ENCODE measurements at places on chromosomes 16 and 17. TPM values are rescaled to one million over a fixed set of nuclear protein-coding genes. Genes with fewer than 3 reads are reported as not detected.

GFAP gene
- not detected for total RNA-seq

SLC47A1 gene
- total RNA-seq: not detected

NEUROD2 gene
- 6.3 TPM for total RNA-seq

PGP gene
- 33.9 TPM for total RNA-seq

CRK gene
- 46.4 TPM for total RNA-seq

KCNJ2 gene
- total RNA-seq: 1.3 TPM

CORO1A gene
- total RNA-seq: 75.2 TPM

ODAD4 gene
- 3.4 TPM for total RNA-seq

EVI2B gene
- total RNA-seq: not detected

SEZ6 gene
- total RNA-seq: 6.7 TPM

SPATA22 gene
- not detected for total RNA-seq

GRCh38 chr17:10768750-10769251 is 35.1 kb downstream of the TMEM238L start:
- peaks cover 11% of the 10 kb centered on the region for H3K4me1 ChIP-seq
- H3K4me3 ChIP-seq: no peak overlapping the region
- DNase-seq: no peak
- H3K27me3 ChIP-seq: no peaks in the 10 kb centered on the region
- peaks cover 15% of the 10 kb centered on the region for H3K36me3 ChIP-seq
- no peak overlapping the region for H3K27ac ChIP-seq

DNA sequence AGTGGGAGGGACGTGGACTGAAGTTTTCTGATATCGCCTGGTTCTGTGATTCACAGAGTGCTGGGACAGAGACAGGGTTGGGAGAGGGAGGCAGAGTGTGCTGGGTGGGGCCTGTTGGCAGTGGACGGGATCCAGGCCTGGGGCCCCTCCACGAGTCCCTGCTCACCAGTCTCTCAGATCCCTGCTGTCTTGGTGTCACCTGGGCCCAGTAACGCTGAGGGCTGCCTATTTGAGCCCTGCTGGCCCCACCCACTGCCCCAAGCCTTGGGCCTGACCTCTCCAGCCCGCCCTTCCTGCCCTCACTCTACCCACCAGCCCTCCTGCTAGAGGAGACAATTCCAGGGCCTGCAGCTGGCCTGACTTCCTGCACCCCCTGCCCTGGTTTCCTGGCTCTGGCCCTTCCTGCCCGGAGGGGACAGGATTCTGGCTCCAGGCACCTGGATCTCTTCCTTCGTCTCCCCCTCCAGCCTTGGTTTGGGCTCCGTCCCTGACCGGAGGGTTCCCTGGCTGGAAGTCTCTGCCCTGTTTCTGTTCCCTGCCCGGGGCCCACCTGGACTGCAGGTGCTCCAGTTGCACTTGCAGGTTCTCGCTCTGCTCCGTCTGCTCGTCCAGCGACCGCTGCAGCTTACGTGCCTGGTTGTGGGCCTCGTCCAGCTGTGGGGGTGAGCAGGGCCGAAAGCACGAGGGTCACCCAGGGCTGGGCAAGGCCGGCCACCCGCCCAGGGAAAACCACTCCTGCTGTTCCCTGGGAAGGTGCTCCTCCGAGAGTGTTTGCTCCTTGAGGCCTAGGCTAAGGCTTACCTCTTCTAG is 21.4 kb downstream of the CCDC102A start:
- H3K27me3 ChIP-seq: peaks cover 11% of the 10 kb centered on the region
- H3K27ac ChIP-seq: no peak overlapping the region
- peaks cover 10% of the 10 kb centered on the region for H3K4me1 ChIP-seq
- no peak for DNase-seq
- no peak overlapping the region for H3K4me3 ChIP-seq

GRCh38 chr16:71217506-71217905 is 13.0 kb downstream of the HYDIN start:
- H3K4me3 ChIP-seq: no peak overlapping the region
- peaks cover 7% of the 10 kb centered on the region for H3K4me1 ChIP-seq
- no peak overlapping the region for H3K27ac ChIP-seq
- peaks cover 6% of the 10 kb centered on the region for H3K36me3 ChIP-seq
- no peak for DNase-seq
- H3K27me3 ChIP-seq: no peaks in the 10 kb centered on the region

DNA sequence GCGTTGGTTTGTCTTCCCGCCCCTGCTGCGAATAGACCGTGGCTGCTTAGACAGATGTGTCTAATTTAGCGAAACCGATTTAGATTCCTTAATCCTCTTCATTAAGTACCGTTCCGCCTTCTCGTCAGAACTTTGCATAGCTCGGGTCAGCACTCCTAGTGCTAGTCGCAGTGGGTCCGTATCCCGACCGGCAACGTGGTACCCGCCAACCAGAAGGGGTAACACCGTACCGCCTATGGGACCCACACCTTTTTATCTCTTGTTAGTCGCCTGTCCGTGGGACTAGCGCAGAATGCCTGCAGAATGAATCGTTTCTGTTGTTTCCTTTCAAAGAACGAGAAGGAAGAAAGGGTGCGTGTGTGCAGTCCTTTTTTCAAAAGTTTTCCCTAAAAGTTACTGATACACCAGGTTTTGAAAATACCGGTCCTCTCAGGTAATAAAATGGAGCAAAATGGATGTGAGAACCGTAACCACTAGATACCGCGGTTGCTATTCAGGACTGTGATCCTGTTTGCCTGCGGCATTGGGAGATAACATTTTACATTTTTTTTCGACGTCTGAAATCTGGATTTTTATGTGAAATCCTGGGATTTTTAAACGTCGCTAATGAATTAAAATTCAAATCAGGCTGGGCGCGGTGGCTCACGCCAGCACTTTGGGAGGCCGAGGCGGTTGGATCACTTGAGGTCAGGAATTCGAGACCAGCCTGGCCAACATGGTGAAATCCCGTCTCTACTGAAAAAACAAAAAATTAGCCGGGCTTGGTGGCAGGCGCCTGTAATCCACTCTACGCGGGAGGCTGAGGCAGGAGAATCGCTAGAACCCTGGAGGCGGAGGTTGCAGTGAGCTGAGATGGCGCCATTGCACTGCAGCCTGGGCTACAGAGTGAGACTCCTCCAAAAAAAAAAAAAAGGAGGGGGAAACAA is 998 bp upstream of the SRSF1 start:
- H3K27ac ChIP-seq: peak overlapping the region; percentile 99
- peaks cover 10% of the 10 kb centered on the region for H3K27me3 ChIP-seq
- H3K4me3 ChIP-seq: peak overlapping the region; percentile 96
- peaks cover 16% of the 10 kb centered on the region for H3K4me1 ChIP-seq

DNA sequence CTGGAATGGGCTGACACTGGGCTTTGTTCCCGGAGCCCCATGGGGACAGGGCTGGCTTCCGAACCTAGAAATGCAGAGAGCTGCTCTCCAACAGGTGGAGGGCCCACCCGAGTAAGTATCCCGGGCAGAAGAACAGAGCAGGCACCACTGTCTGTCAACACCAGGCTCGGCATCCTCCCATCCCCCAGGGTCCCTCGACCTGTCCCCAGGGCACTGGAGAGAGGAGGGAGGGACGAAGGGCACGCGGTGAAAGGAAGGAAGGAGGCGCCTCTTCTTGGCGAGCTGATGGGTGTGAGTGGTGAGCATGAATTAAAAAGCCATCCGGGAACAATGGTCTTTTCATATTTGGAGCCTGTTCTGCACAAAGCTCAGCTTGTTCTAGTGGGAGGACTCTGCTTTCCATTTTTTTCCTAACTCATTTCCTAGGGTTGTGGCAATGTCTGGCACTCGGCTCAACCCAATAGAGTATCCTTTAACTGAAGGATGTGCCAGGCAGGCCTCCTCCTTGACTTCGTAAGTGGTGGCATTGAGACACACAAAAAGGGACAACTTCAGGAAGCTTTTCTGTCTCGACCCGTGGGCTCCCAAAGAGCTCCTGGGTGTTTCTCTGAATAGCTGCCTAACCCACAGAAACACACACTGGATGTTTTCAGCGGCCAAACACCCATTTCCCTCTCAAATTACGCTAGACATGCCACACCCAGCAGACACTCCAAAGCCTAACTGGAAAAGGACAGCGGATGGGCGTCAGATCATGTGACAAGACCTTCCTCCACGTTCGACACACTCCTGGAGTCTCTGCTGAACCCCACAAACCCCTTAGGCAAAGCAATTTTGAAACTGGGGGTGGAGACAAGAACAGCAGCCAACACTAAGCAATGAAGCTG is 47.7 kb downstream of the ZFHX3 start:
- peaks cover 9% of the 10 kb centered on the region for H3K27me3 ChIP-seq
- DNase-seq: no peak
- H3K4me3 ChIP-seq: no peak overlapping the region
- H3K36me3 ChIP-seq: peaks cover 9% of the 10 kb centered on the region

- DNase-seq: no peak
- H3K4me3 ChIP-seq: no peak overlapping the region
- H3K27me3 ChIP-seq: no peaks in the 10 kb centered on the region
- no peak overlapping the region for H3K27ac ChIP-seq
- no peaks in the 10 kb centered on the region for H3K36me3 ChIP-seq
- peaks cover 11% of the 10 kb centered on the region for H3K4me1 ChIP-seq
Measured at GRCh38 chr16:55502801-55503366, 6.0 kb upstream of the LPCAT2 start.

- H3K4me3 ChIP-seq: no peak overlapping the region
- H3K36me3 ChIP-seq: no peaks in the 10 kb centered on the region
- no peaks in the 10 kb centered on the region for H3K4me1 ChIP-seq
Measured at GRCh38 chr16:22235839-22236745, 30.0 kb downstream of the EEF2K start.

- no peak for DNase-seq
- no peaks in the 10 kb centered on the region for H3K36me3 ChIP-seq
- no peak overlapping the region for H3K27ac ChIP-seq
- peak overlapping the region; percentile 65 for H3K4me3 ChIP-seq
- peaks cover 20% of the 10 kb centered on the region for H3K4me1 ChIP-seq
Measured at GRCh38 chr16:73033271-73033998, 14.5 kb downstream of the ZFHX3 start.

- no peak overlapping the region for H3K27ac ChIP-seq
- H3K36me3 ChIP-seq: no peaks in the 10 kb centered on the region
- no peak for DNase-seq
- no peaks in the 10 kb centered on the region for H3K4me1 ChIP-seq
Measured at GRCh38 chr16:7805686-7806396, 473.2 kb downstream of the RBFOX1 start.

- H3K36me3 ChIP-seq: peaks cover 10% of the 10 kb centered on the region
- peaks cover 25% of the 10 kb centered on the region for H3K4me1 ChIP-seq
- no peak for DNase-seq
- no peak overlapping the region for H3K4me3 ChIP-seq
- H3K27ac ChIP-seq: peak overlapping the region; percentile 21
- H3K27me3 ChIP-seq: peaks cover 6% of the 10 kb centered on the region
Measured at GRCh38 chr17:72440961-72441360, 320.1 kb downstream of the SOX9 start.

- no peak overlapping the region for H3K27ac ChIP-seq
- peaks cover 8% of the 10 kb centered on the region for H3K4me1 ChIP-seq
Measured at GRCh38 chr17:80861892-80862291, 129.7 kb upstream of the CHMP6 start.

DNA sequence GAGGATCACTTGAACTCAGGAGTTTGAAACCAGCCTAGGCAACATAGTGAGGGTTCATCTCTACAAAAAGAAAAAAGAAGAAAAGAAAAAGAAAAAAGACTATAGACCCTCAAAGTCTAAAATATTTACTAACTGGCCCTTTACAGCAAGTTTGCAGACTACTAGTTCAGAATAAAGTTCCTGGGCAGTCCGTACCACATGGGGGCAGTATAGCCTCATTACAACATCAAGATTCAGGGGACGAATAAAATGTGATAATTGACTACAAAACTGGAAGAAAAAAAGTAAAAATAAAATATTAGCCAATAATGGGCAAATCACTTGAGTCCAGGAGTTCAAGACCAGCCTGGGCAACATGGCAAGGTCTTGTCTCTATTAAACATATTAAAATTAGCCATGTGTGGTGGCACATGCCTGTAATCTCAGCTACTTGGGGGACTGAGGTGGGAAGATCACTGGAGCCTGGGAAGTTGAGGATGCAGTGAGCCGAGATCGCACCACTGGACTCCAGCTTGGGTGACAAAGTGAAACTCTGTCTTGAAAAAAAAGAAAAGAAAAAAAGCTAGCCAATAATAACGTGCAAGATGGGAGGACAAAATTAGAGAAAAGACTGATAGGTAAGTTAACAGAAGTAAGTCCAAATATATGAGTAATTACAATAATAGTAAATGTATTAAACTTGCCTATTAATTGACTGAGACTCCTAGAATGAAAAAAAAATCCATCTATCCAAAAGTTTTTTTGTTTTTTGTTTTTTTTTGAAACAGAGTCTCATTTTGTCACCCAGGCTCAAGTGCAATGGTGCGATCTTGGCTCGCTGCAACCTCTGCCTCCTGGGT is 129.4 kb upstream of the SEC14L1 start:
- peaks cover 6% of the 10 kb centered on the region for H3K36me3 ChIP-seq
- no peaks in the 10 kb centered on the region for H3K4me1 ChIP-seq
- H3K4me3 ChIP-seq: no peak overlapping the region

DNA sequence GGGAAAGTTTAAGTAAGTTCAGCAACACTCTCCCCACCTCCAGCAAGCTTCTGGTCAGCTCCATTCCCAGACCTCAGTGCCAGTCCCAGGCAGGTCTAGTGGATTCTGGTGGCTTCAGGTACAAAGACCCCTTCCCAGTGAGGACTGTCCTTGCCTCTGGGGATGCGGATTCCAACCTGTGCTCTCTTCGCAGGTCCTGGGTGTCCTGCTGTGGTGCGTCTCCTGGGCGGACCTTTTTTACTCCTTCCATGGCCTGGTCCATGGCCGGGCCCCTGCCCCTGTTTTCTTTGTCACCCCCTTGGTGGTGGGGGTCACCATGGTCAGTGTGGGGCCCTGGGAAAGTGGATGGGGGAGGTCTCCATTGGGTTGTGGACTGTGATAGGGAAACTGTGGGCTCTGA is 21.8 kb downstream of the ABCC3 start:
- no peak overlapping the region for H3K4me3 ChIP-seq
- no peak overlapping the region for H3K27ac ChIP-seq
- peaks cover 4% of the 10 kb centered on the region for H3K36me3 ChIP-seq
- peaks cover 4% of the 10 kb centered on the region for H3K4me1 ChIP-seq
- peaks cover 10% of the 10 kb centered on the region for H3K27me3 ChIP-seq

- DNase-seq: no peak
- H3K4me3 ChIP-seq: no peak overlapping the region
- peaks cover 21% of the 10 kb centered on the region for H3K36me3 ChIP-seq
- no peak overlapping the region for H3K27ac ChIP-seq
- no peaks in the 10 kb centered on the region for H3K27me3 ChIP-seq
Measured at GRCh38 chr17:16954521-16954920, 17.4 kb downstream of the TNFRSF13B start.
